ENCODE measurements at places on chromosomes 3 and 15.

- no peak for DNase-seq
These were observed 22.4 kb upstream of the EIF4A2 start for GRCh38 chr3:186760897-186761447.

DNA sequence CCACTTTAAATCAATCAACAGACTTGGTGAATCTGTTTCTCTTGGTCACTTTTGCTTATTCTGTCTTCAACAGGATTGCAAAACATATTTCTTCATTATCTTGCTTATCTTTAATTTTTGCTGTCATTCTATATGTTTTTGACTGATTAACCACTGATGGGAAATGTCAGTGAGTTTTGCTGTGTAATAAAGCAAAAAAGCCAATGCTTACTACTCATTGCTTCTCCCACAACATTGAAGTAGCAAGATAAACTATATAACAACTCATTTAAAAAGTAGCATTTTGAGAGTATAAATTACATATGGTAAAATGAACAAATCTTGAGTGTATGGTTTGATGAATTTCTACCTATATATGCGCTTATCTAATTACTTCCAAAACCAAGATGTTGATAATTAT lies 892 bp downstream of the CD200R1L start:
- DNase-seq, result no peak

DNA sequence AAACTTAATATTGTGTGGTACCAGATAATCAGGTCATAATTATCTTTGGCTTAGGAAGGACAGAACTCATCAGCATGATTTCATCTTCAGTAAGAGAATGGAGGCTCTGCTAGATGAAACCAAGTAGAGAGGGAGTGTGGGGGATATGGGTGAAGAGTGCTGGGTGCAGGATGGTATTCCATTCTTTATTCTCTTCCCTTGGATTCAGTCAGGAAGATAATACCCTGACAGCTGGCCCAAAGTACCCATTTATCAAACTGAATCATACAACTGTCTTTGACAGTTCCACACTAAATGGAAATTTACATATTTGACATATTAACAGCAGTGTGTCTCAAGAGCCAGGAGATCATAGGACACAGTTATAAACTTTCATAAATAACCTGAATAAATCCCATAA lies 44.7 kb downstream of the GOLIM4 start:
- no peak for DNase-seq

DNA sequence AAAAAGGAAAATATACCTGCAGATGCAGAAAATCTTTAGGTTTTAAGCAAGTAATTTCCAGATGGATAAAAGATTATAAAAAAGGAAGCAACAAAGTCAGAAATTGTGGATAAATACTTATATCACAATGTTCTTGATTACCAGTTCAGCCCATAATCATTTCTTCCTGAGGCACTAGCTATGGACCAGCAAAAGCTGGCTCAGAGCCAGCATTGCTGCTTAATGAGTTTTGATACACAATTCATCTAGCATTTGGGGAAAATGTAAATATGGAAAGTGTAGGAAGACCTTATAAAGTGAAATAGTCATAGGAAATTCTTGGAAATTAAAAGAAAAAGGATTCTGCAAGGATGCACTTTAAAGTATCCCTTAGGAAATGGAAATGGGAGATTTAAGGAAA lies 168.3 kb upstream of the GBE1 start:
- DNase-seq, result no peak

- DNase-seq, result no peak
These were observed 250.1 kb upstream of the LYSMD4 start for GRCh38 chr15:99983171-99983885.

DNA sequence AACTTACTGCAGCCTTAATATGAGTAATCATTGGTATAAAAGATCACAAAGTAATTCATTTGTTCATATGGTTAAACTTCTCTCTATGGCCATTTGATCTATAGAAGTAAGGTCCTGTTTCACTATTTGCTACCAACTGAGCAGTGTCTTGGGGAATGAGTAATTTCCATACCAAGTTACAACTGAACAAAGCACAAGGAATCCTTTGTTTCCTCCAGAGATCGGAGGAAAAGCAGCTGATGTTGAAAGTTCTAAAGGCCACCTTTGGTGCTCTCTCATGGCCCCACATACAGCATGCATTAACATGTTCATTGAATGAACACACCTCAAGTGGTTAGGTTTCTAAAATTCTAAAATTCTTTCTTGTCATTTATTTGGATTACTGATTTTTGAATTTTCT lies 7.1 kb upstream of the CNTN3 start:
- DNase-seq, result no peak

DNA sequence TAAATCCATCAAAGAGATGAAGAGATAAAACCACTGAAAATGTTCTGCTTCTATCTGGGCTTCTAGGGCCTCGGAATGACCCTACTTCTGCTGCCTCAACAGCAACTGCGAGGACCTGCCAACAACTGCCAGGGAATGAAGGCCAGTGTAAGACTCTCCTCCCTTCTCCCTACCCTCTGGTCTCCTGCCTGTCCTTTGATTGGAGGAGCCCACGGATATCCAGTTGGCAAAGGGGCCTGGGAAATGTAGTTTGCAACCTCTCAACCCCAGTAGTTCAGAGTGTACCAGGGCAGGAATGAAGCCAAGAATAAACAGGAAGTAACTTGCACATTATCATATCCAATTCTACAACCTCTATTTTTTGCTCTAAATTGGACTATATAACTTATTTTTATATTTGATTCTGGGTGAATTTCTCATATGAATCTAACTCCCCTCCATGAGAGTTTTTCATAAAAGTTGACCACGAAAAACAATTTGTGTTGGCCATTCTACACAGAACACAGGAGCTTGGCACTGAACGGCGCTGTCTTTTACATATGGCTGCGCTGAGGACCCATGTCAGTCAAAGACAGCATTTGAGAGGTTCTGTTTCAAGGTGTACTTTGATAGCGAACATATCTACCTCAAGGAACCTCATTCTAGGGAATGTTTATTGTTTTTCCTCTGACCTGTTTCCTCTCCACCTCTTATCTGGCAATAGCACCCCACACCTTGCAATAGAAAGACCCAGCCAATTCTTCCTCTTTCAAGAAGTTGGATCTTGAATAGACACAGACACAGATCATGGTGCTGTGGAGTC lies 91.1 kb upstream of the RNF7 start:
- DNase-seq, result no peak

DNA sequence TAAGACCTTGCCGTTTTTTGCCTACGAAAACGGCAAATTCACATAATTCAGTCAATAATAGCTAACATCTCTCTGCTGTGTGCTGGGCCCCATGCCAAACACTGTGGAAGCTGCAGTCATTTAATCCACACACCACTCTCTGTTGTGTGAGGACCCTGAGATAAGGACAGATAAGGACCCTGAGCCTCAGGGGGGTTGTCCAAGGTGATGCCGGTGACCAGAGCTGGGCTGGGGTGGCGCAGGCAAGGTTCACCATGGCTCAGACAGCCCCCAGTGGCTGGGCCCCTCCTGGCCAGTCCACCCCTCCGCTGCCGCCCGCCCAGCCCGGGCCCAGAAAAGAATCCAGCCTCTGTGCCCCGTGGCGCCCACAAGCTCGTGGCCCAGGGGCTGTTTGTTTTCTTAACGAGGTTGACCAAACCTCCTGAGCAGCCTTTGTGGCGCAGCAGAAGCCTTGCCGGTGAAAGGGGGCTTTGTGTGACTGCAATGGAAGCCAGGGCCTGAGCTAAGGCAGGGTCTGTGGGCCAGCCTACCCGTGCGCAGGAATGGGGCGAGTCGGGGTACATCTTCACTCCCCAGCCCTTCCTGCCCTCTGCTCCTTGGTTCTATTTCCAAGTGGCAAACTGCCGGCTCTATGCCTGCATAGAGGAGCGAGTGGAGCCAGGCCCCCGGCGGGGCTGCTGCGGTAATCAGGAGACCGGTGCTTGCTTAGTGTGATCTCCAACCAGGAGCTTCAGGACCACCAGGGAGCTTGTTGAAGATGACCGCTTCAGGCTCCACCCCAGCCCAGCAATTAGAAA lies 4.4 kb upstream of the SNX22 start:
- no peak for DNase-seq

- no peak for DNase-seq
These were observed 524.8 kb upstream of the PPP2R3A start for GRCh38 chr3:135440746-135441145.

GRCh38 chr3:188309437-188310269 lies 155.7 kb downstream of the LPP start:
- DNase-seq, result no peak

DNA sequence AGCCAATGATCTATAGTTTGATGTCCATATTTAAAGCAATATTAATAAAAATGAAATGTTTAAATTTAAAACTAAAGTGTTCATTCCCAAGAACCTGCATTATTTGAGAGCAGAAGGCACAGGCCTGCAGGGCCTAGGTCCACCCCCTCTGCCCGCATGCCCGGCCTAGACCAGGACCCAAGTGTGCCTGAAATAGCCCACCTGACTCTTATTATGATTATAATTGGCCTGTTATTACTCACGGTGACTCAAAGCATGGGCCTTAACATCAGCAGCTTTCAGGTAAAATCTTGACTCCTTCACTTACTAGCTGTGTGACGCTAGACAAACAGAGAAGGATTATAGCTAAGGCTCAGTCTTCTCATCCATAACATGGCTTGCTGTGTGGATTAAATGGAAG lies 128.8 kb downstream of the PLCL2 start:
- no peak for DNase-seq

DNA sequence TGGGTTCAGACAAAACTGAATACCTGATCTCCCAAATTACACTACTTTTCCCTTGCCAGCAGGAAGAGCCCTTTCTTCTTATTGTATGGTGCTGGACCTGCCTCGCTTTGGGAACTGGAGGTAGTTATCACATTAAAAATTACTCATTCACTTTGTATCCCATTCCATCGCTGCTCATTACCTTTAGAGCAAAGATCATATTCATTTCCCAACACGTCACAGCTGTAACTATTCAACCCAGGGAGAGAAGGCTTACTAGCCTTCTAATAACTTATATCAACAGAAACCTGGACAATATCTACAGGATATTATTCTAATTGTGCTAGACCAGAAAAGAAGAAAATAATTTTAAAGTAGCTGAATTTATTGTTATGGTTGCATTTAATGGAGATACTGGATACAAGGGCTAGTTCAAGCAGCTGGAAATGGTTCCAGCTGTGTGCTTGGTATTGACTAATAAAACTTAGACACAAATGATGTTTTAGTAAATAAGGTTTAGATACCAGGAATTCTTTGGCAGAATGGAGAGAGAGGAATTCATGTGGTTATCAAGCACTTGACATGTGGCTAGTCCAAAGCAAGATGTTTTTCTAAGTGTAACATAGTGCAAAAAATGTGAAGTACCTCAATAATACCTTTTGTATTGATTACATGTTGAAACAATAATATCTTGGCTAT lies 656.3 kb downstream of the ROBO1 start:
- no peak for DNase-seq

GRCh38 chr15:68003297-68003696 lies 50.8 kb upstream of the PIAS1 start:
- DNase-seq, result no peak

DNA sequence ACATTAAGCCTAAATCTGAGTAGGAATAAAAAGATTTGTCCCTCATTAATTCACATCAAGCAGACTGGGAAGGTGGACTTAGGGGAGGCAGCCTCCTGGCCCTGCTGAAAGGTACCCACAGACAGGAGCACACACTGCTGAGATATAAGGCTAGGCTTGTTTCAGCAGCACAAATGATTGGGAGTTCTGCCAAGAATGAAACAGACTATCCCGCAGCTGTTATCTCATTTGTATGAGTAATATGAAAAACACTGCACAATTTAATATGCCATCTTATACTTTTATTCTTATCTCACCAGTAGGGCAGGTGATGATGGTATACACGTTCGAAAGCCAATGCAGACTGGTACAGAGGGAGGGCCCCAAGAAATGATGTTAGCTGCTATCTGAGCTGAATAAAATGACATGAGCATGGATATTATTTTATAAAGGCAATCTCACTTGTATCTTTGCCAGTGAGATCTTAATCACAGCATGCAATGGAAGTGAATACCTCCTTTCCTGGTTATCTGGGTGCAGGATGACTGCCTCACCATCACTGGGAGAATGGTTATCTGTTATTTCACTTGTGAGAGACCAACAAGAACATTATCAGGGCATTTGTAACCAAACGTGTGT lies 258.7 kb upstream of the PPP2R3A start:
- DNase-seq, result no peak

- DNase-seq, result no peak
These were observed 199.8 kb downstream of the WDR72 start for GRCh38 chr15:53559364-53560277.

GRCh38 chr15:89761929-89762328 lies 10.9 kb upstream of the MESP1 start:
- DNase-seq, result no peak

DNA sequence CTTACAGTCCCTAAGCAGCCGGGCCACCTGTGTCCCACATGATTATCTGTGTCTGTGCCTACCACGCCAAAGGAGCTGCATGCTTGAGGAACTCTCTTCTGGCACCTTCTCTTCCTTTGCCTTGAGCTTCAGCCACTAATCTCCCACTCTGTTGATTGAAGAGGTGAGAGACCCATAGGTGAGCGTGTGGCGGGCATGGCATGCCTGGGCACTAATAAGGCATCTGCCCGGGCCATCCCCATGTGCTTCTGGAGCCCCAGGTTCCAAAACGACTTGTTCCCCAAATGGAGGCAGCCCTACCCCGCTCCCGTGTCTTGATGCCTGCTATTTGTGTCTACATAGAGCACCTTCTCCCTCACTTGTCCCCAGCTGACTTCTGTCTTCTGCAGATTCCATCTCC lies 13.0 kb downstream of the MCM2 start:
- DNase-seq, result no peak

DNA sequence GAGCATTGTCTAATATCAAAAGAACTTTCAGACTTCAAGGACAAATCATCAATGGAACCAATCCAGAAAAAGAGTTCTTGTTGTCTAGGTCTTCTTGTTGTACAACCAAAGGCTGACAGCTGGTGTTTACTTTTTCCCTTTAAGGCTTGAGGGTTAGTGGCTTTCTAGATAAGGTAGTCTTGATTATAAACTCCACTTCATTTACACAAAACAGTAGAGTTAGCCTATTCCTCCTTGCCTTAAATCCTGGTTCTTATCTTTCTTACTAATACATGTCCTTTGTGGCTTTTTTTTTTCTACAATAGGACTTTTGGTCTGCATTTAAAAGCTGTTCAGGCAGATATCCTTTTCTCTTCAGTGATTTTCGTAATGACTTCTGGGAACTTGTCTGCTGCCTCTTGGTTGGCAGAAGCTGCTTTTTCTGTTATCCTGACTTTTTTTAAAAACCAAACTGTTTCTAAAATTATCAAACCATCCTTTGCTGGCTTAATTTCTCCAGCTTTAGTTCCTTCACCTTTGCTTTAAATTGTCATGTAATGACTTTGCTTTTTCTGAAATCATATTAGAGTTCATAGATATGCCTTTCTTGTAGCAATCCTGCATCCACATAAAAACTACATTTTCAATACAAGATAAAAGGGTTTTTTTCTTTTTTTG lies 44.8 kb downstream of the STRIT1 start:
- DNase-seq, result no peak
